ENCODE measurements at places on chromosomes 6 and 20. TPM values are rescaled to one million over a fixed set of nuclear protein-coding genes. Genes with fewer than 3 reads are reported as not detected.

- DNase-seq: no peak
These were observed 17.8 kb upstream of the FKBP5 start for GRCh38 chr6:35706468-35706867.

SIRPB2 gene
- total RNA-seq: 4.8 TPM

GRCh38 chr20:18571578-18571977 lies 4.3 kb downstream of the SMIM26 start:
- no peak for DNase-seq

- DNase-seq: no peak
These were observed at the start of gene SLC22A16 for GRCh38 chr6:110476046-110476849. Gene SLC22A16, minus strand, starts transcription at chr6:110476613. Its CDS starts 39 bp downstream, at chr6:110476574.

GRCh38 chr6:38077488-38078030 lies 258.0 kb downstream of the ZFAND3 start:
- no peak for DNase-seq

- DNase-seq: no peak
These were observed 14.7 kb downstream of the UNC93A start for GRCh38 chr6:167305796-167306195.

PNPLA1 gene
- total RNA-seq: not detected

DNA sequence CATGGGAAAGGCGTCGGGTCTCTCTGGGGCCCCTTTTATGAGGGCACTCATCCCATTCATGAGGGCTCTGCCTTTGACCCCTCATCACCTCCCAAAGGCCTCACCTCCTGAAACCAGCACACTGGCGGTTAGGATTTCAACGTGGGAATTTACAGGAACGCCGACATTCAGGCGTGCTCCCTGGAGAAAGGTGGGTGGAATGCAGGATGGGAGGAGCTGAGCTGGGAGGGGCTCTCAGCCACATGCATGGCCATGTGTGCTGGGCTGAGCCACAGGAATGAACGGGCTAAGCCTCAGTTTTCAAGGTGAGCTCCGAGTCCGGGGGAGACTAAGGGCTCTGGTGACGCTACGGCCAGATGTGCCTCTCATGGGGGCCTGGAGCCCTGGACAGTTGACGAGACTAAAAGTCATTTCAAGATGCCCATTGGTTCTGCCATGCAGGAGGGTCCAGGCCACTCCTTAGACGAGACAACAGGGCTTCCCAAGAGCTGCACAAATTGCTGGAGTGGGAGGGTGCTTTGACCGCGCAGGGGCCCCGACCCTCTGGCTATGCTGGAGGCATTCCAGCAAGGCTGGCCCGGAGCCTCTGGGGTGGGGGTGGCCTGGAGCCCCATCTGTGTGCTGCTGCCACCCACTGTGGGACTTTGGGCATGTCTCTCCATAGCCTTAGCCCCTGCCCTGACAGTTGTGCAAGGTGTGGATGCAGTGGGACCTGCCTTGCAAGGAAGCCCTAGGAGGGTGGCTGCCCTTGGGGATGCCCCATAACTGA lies 3.8 kb upstream of the ARFGAP1 start:
- DNase-seq: no peak

ORC3 gene
- total RNA-seq: 26.4 TPM

SLC4A11 gene
- 0.37 TPM for total RNA-seq

MAK gene
- not detected for total RNA-seq

GRCh38 chr6:105880030-105880492 lies 206.1 kb upstream of the PRDM1 start:
- DNase-seq: no peak

CDH4 gene
- under 0.01 TPM for total RNA-seq

DNA sequence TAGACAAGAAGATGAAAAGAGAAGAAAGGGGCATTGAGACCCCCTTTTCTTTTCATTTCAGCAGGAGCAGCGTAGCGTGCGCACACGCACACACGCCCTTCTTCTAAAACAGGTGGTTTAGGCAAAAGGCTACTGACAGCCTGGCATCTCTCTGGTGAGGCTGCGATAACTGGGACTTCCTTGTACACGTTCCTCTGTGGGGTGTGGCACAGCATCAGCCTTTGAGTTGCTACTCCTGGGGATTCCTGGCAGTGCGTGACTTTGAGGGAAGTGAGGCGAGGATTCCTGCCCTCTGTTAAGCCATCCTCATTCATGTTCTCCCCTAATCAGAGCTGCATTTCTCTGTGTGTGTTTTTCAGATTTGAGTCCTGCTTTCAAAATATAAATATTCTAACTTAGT lies 94.7 kb downstream of the TMEM170B start:
- peak; percentile 90 for DNase-seq

DNA sequence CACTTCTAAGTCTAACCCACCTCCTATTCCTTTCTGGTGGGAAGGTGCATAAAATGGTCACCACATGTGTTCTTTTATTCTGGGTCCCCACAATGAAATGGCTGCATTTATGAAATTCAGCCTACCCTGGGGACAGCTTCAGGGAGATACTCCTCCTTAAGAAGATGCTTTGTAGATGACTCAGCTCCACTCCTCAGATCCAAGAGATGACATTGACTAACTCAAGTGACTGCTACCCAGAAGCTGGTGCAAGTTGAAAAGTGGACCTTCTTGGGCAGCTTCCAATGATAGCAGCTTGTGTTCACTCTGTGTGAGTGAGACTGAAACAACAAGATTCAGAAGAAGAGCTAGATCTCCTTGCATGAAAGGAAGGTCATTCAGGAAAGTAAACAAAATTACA lies 113.4 kb downstream of the SCP2D1 start:
- DNase-seq: no peak

DNA sequence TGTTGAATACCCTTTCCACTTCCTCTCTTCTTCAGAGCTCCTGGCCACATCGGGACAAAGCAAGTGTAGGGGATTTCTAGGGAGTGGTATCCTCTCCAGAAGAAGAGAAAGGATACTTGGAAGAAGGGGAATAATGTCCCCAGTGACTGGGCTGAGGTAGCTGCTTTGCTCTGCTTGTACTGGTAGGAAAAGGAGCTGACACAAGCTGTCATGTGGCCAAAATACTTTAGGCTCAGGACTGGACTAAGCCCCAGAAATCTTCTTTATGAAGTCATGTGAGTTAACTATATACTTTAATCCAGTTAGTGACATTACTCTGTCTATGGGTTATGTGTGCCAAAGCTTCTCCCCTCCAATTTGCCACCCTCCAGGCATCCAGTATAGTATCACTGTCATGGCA lies 40.5 kb downstream of the AKIRIN2 start:
- DNase-seq: no peak

GRCh38 chr6:136333824-136334464 lies 44.3 kb upstream of the BCLAF1 start:
- no peak for DNase-seq

GRCh38 chr20:50187403-50188051 lies 3.1 kb upstream of the CEBPB start:
- DNase-seq: peak; percentile 68

Measured in stomach (tissue), 19 donors.